ENCODE measurements at places on chromosomes 13 and 19. TPM values are rescaled to one million over a fixed set of nuclear protein-coding genes. Genes with fewer than 3 reads are reported as not detected.

FCAR gene
- polyA plus RNA-seq, result not detected

NKPD1 gene
- 0.55 TPM for polyA plus RNA-seq

MADCAM1 gene
- 2.3 TPM for polyA plus RNA-seq

KLK4 gene
- polyA plus RNA-seq, result 0.44 TPM

SAMD4B gene
- 137 TPM for polyA plus RNA-seq

LRRC8E gene
- 2.8 TPM for polyA plus RNA-seq

GNA15 gene
- 0.45 TPM for polyA plus RNA-seq

CHAF1A gene
- polyA plus RNA-seq, result 190 TPM

ADGRE3 gene
- polyA plus RNA-seq, result not detected

REEP6 gene
- 31.4 TPM for polyA plus RNA-seq
